Esophagus squamous epithelium (tissue), 5 donors: ENCODE measurements at places on chromosomes 1 and 21. TPM values are rescaled to one million over a fixed set of nuclear protein-coding genes. Genes with fewer than 3 reads are reported as not detected.
A peak's percentile ranks its signal among the peaks of the same experiment; 100 is the strongest.

Gene SELENBP1
- total RNA-seq = 32.4 TPM

Gene LAMC1
- 70.9 TPM for total RNA-seq

Gene UBE2U
- total RNA-seq = not detected

Gene BRINP3
- total RNA-seq = not detected

Gene SOX13
- total RNA-seq = 21.2 TPM

Gene SLC30A10
- not detected for total RNA-seq

DNA sequence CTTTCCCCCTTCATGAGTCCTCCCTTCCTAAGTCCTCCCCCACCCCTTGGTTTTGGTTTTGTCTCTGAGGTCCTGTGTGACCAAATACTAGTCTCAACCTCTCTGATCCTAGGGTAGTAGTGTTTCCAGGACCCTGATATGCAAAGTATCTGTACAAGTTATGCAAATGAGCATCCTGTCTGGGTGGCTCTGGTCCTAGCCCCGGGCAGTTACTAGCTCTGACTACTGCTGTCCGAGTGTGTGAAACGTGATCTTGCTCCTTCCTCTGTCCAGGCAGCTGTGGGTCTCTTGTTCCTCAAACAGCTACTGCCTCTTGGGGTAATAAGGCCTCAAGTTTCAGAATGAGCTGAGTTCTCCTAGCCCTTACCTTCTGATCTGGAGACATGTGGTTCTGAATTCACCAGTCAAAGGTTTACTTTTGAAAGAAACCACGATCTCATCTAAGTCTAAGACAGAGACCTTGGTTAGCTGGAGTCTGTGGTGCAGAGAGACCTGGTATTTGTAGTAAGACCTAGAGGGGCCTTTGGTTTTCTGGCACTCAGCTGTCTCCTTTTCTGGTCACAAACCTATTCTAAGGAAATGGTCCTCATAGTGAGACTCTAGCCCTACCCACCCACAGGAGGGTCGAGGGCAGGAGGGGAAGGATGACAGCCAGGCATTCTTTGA is 31.0 kb upstream of the IL19 start:
- H3K4me1 ChIP-seq = no peaks in the 10 kb centered on the region
- H3K27me3 ChIP-seq = no peaks in the 10 kb centered on the region
- H3K4me3 ChIP-seq = no peak overlapping the region
- no peak for DNase-seq
- H3K36me3 ChIP-seq = peaks cover 15% of the 10 kb centered on the region

DNA sequence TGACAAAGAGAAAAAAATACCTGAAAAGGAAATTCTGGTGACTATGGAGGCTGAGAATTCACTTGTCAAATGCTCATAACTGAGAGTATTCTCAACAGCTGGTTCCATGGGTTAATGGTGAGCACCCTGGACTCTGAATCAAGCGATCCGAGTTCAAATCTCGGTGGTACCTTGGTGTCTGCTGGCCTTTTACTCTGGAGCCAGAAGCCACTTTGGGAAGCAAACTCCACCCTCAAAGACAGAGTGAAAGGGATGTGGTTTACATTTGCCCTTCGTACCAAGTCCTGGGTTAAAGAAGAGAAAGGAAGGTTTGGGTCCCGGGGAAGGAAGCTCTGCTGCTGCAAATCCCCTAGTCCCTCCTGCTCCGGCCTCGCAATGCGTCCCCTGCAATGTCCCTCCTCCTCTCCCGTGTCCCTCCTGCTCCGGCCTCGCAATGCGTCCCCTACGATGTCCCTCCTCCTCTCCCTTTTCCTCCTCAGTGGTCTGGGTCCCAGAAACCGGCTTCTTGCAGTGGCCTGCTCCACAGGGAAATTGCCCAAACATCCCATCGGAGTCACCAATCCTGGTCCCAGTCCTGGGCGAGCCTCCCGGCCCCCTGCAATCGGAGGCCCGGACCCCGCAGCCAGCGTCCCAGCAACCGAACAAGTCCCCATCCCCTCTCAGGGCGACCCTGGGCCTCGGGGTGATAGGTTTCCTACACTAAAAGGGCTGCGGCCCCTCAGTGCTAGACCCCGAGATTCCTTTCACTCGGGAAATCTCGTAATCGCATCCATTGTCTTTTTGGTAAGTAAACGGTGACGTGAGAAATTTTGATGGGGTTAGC is 129.4 kb downstream of the PPIAL4G start:
- DNase-seq = no peak
- H3K27ac ChIP-seq = no peak overlapping the region
- H3K4me3 ChIP-seq = no peak overlapping the region
- H3K27me3 ChIP-seq = peaks cover 10% of the 10 kb centered on the region
- no peaks in the 10 kb centered on the region for H3K36me3 ChIP-seq

DNA sequence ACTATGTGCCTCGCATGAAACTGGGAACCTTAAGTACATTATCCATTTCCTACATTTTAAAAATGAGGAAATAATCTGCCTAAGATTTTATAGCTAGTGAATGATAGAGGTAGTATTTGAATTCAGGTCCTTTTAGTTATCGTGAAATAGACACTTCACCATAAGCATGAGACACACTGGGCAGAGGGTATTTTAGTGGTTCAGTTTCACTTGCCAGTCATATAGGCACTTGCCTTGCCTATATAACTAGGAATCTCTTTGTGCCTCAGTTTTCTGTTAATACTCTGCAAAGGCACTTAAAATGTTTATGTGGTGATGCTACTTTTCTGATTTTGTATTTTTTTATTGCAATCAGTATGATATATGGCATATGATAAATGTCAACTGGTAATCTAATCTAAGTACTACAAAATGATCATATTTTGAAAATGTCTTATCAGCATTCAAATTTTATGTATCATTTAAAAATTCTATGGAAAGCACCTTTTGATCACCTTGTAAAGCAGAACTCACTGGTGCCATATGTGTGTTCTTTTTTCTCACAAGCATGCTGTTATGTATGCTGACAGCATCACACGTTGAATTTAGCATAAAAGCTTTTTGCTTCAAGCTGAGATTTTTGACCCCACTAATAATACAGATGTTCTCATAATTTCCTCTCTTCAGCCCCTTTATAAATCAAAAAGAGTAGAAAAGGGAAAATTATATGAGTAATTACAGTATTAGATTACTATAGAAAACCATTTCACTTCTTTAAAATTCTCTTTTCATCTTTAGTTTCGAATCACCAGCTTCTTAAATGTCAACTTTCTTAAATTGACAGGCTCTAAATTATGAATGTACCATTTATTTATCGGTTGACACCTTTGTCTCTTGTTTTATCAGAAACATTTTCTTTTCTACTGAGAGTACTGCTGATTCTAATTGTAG is 52.6 kb downstream of the RPS6KC1 start:
- H3K4me1 ChIP-seq = no peaks in the 10 kb centered on the region
- no peak overlapping the region for H3K4me3 ChIP-seq
- H3K27me3 ChIP-seq = no peaks in the 10 kb centered on the region
- no peak overlapping the region for H3K27ac ChIP-seq

DNA sequence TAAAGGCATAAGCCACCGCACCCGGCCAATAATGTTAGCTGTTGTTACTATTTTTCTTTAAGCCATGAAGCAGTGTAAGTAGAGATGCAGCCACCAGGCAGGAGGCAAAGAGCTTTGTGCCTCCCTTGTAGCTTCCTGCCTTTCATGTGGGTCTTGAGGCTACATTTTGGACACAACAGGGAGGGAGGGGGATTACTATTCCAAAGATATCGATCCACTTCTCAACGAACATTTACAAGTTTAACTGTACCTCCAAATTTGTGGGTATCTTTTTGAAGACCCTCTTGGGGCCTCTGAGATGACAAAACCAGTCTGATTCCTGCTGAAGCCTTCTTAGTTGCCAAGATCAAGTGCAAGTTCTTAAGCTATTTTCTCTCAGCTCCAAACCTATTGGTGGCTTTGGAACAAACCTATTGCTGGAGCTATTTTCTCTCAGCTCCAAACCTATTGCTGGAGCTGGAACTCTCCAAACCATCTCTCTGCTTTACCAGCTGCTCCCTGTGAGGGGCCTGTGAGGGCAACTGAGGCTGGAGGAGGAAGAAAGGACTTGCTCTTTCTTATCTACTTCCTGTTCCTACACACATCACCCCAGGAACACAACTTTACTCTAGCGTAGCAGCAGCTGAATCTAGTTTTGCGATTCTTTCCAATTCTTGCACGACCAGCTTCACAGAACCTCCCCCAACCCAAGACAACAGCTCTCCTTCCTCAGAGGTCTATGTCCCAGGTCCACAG is 16.1 kb upstream of the RCAN3 start:
- H3K4me1 ChIP-seq = no peaks in the 10 kb centered on the region
- DNase-seq = no peak
- H3K27ac ChIP-seq = no peak overlapping the region
- no peaks in the 10 kb centered on the region for H3K36me3 ChIP-seq
- H3K27me3 ChIP-seq = no peaks in the 10 kb centered on the region

DNA sequence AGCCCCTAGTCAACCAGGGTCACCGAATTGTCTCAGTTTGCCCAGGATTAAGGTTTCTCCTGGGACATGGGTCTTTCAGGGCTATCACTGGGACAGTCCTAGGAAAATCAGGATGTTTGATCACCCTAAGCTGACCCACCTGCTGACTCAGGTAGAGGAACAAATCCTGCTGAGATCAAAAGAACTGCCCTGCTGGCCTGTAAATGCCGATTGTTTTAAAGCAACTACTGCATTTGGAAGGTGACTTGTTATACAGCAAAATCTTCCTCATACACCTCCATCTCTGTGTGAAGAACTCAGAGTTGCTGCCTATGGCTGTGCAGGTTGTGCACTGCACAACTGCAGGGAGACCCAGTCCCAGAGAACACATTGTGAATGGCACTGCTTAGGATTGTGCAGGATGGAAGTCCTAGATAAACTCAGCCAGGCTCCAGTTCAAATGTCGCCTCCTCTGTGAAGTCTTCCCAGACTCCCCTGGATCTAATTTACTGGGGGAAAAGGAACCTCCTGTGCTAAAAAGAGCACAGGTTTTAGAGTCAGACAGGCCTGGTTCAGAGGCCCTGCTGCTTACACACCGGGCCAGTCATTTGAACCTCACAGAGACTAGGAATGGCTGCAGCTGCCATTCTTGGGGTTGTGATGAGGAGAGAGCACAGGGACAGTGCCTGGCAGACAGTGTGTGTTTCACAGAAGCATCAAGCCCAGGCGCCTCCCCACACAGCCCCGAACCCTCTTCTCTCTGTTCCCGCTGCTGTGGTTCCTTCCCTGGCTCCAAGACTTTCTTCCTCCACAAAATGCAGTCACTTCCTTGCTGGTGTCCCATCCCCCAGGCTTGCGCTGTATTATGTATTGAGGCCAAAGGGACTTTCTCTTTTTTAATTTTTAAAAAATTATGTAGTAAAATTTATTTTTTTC is 23.2 kb upstream of the LRP8 start:
- no peaks in the 10 kb centered on the region for H3K27me3 ChIP-seq
- no peak for DNase-seq
- no peak overlapping the region for H3K27ac ChIP-seq
- H3K4me1 ChIP-seq = no peaks in the 10 kb centered on the region

DNA sequence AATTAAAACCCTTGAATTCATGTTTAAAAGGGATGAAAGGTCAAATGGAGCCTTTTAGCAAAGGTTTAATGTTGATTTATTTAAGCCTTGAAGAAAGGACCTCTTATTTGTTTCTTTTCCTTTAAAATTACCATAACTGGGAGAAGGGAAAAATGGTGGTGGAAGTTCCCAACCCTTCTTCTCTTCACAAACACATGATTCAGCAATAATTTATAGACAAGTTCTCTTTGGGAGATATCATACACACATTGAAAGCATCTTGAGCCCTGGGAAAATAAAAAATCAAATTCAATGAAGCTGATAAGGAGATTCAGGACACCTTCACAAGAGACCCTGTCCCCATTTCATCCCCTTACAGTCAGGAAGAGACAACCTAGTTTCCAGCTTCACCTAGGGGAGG is 8.9 kb downstream of the ADAM30 start:
- no peak for DNase-seq
- no peak overlapping the region for H3K4me3 ChIP-seq
- H3K4me1 ChIP-seq = no peaks in the 10 kb centered on the region
- no peaks in the 10 kb centered on the region for H3K27me3 ChIP-seq
- H3K27ac ChIP-seq = no peak overlapping the region

GRCh38 chr1:209412036-209412435 is 171.5 kb upstream of the CAMK1G start:
- H3K27me3 ChIP-seq = no peaks in the 10 kb centered on the region
- peak overlapping the region; percentile 79 for H3K27ac ChIP-seq
- no peak for DNase-seq
- H3K36me3 ChIP-seq = no peaks in the 10 kb centered on the region
- no peak overlapping the region for H3K4me3 ChIP-seq
- peaks cover 80% of the 10 kb centered on the region for H3K4me1 ChIP-seq

DNA sequence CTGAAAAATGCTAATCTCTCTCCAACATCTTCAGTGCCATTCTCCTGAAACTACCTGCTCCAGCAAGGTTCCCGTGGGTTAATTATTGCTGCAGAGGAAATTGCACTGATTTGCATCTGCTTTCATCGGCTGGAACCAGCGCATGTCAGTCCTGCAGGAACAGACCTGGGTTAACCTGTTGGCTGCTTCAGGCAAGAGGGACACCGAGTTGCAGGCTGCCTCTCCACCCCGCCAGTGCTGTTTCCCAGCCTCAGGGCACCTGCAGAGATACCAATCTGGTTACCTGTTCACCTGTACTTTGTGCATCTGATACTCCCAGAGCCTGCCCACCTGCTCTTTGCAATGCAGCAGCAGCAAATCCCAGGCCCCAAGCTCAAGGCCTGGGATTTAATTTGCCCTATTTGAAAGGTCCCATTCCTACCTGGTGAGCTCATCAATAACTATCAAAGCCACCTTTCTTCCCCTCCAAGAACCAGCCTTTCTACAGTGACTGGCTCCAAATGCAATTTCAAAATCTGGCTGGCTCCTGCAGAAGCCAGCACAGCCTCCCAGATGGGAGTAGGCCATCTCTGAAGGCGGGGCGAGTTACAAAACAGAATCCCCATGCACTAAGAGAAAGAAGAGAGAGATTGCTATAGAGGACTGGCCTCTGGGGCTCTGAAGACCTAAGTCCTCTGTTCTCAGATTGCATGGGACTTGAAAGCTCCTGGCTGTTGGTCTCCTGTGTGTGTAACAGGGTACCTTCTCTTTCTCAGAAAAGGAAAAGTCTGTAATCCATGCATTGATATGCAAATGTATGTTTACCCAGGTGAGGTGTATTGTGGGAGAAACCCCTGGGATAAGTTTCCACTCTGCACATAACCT is 67.8 kb downstream of the TOMM20 start:
- H3K4me1 ChIP-seq = peaks cover 18% of the 10 kb centered on the region
- H3K36me3 ChIP-seq = no peaks in the 10 kb centered on the region
- H3K27ac ChIP-seq = peak overlapping the region; percentile 81
- no peaks in the 10 kb centered on the region for H3K27me3 ChIP-seq
- DNase-seq = no peak
- H3K4me3 ChIP-seq = no peak overlapping the region

DNA sequence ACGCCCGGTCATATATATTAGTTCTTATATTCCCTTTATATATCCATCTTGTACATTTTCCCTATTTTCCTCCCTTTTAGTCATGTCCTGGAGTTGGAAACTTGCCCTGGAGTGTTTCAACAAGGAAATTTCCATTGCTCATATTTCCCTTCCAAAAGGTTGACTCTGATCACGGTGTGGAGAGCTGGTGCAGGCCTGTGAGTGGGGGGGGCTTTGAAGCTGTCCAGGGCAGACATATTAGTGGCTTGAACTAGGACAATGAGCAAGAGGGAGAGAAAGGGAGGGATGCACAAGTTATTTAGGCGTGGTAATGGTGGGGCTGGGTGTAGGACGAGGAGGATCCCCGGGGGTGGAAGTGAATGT is 30.4 kb upstream of the TMEM61 start:
- H3K4me1 ChIP-seq = peaks cover 7% of the 10 kb centered on the region
- H3K27ac ChIP-seq = peak overlapping the region; percentile 73
- no peaks in the 10 kb centered on the region for H3K36me3 ChIP-seq
- no peak for DNase-seq

GRCh38 chr1:108050911-108051629 is 86.1 kb upstream of the VAV3 start:
- no peaks in the 10 kb centered on the region for H3K36me3 ChIP-seq
- H3K4me3 ChIP-seq = no peak overlapping the region
- peaks cover 7% of the 10 kb centered on the region for H3K4me1 ChIP-seq
- H3K27ac ChIP-seq = peak overlapping the region; percentile 4
- no peaks in the 10 kb centered on the region for H3K27me3 ChIP-seq
- DNase-seq = no peak
